NCI-H1092 treated with DMSO at 0.1 percent for 48 hours (cell line): ENCODE measurements at places on chromosomes 2 and 18.

DNA sequence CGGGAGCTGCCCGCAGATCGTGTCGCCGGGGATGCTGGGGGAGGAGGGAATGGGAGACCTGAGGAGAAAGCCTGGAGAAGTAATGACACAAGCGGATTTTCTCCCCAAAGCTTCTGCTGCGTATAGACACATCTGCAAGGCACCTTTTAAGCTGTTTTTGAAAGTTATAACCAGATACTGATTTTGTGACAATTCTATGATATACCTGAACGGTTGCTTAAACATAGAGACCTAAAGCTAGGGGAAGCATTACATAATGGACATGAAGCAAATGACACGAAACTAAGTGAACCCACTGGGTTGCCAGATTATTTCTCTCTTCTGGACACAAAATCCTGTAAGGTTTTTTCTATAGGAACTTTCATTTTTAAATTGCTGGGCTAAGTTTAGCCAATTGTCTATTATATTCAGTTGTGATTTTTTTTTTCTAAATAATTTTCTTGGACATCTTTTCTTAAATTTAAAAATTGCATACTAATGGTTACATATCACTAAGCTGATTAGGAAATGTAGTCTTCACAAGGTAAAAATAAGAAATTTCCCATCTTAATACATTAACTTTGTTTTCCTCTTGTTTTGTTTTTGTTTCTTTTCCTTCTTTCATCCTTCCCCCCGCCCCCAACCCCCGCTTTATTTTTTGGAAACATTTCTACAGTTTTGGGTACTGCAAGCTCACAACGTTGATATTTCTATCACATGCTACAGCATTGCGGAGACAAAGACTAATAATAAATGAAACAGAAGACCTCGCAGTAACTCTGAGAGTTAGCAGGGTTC lies 1.3 kb downstream of the OSBPL6 start:
- DNase-seq: no peak

DNA sequence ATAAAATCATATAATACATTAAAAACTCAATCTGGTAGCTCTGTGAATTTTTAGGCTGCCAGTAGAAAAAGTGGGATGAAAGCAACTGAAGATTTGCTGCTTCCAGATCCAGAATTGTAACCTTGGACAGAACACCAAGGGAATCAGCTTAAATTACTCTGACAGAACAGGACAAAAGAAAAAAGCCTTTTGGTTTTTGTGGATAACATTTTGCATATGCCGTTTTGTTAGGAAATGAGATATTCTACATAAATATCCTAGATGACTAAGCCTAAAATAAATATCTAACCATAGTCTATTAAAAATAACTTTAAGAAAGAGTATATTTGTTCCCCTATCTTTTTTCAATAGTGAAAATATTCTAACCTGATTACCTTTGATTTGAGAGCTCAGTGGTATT lies 148.7 kb upstream of the DOCK10 start:
- no peak for DNase-seq

- DNase-seq: no peak
Observed at GRCh38 chr2:26626606-26627005, 14.6 kb downstream of the CIB4 start.

GRCh38 chr2:16394072-16394985 lies 271.3 kb downstream of the CYRIA start:
- no peak for DNase-seq

- no peak for DNase-seq
Observed at GRCh38 chr2:141994066-141994465, 136.8 kb downstream of the LRP1B start.

DNA sequence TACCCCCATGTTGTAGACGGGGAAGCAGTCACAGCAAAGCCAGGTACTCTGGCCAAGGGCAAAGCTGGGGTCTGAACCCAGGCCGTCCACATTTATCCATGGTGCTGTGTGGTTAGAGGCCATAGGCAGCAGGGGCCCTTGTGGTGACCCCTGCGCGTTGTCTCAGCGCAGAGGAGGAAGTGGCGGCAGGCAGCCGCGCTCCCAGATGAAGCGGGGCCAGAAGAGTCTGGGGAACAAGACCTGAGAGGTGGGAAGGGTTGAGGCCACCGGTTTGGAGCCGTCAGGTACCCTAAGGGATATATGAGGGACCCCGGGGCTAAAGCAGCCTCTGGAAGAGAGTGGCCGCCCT lies 770 bp downstream of the ZNF396 start:
- DNase-seq: peak; percentile 47

GRCh38 chr18:21071071-21071470 lies 40.5 kb downstream of the ROCK1 start:
- DNase-seq: no peak

DNA sequence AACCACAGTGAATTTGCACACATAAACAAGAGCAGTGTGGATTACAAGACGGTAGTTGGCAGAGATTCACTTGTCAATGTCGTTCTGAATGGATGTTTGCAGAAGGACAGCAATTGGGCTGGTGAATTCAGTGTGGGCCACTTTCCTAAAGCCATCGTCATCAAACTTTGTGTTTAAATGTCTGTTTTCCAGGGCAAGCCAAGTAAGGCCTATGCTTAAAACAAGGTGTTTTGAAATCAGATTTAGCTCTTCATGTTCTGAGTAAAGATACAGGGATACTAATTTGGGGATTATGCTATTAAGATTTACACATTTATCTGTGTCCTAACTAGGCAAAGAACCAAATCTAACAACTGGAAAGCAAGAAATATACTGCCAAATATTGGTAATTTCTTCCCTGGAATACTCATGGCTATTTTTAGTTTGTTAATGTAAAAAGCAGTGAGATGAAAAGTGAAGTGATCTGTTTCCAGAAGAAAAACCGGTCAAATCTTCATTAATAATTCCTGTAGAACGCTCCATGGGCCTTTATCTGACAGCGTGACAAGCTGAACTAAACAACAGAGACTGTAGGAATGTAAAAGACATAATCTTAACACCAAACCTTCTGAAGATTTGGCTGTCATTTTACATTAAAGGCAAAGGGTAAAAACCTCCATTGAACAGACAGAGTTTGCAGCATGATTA lies 175.7 kb downstream of the ICOS start:
- DNase-seq: peak; percentile 38

DNA sequence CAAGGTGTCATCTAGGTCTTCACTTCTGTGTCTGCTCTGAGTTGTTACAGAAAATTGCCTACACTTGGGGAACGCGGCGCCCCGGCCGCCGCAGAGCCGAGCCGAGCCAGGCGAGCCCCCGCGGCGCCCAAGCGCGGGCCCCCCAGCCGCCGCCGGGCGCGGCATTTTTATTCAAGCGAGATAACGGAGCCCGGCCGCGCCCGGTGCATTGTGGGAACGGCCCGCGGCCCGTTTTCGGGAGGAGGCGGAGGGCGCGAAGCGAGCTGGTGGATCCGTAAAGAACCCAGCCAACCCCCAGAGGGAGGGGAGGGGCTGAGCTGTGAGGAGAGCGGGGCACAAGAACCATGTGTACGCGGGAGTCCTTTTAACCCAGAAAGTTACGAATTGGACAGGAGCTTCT lies 191.8 kb downstream of the FTCDNL1 start:
- DNase-seq: no peak

DNA sequence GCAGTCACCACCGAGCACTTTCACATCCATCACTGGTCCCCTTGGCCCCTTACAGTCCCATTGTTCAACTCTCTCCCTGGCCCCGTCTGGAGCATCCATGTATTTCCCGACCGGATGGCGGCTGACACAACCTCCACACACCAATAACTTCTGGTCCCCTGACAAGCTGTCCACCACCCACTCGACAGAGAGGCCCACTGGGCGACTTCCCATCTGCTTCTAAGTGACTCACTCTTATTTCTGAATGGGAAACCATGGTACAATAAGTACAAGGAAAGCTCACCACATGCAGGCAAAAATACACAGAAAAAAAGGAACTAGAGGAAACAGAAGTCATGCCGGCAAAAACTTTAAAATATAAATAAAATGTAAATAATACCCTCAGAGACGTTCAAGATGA lies 82.9 kb upstream of the RAB12 start:
- no peak for DNase-seq

DNA sequence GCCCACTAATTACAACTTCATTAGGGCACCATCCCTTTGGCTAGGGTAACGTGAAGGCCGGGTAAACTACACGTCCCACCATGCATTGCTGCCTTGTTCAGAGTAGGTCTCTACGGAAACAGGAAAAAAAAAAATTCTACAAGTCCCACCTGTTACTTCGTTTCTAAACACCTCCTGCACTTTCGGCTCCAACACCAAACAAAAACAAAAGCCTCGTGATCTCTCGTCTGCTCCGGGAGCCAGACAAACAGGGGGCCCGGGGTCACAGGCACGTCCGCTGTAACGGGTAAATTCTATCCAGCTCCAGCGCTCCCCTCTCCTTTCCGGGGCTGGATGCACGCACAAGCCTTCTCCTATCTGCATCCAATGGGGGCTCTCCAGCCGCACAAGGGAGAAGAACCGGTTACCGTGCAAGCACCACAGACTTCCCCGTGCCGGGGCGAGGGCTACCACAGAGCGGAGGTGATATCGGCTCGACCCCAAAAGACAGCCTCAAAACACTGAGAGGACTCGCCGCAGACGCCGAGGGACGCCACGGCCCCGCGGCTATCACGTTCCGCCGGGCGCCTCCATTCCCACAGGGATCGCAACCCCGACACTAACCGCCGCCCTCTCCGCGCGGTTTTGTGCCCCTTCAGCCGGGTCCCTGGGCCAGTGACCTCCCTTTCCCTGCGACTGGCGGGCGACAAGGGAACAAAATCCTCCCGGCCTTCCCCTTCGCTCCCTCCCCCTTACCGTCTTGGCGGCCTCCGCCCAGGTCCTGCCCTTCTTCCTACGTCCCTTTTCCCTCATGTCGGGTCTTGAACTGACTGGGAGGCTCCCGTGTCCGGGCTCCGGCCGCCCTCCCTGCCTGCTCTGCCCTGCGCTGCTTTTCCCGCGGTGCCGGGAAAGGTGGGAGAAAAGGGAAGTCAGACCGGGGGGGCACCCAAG lies 591 bp downstream of the ASXL2 start:
- DNase-seq: peak; percentile 54
